Activated CD4-positive, alpha-beta T cell treated with anti-CD3 and anti-CD28 coated beads, Interleukin-2, amount 50 U/mL, for 16 hours (primary cell): ENCODE measurements at places on chromosomes 4 and X.

DNA sequence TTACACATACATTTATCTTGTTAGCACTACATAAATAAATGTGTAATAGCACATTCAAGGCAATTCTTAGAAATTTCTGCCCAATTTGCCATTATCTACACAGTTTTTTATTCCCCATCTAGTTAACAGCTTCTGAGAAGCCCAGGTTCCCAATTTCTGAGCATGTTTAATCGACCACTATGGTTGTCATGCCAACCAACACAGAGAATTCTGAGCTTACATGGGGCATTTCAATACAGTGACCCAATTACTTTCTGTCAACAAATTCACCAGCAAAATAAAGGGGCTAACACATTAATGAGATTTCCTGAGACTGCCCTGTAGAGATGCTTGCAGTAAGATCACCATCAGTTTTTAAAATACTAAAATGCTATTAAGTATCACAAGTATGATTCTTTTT lies 22.0 kb downstream of the GPM6A start:
- no peak for DNase-seq

DNA sequence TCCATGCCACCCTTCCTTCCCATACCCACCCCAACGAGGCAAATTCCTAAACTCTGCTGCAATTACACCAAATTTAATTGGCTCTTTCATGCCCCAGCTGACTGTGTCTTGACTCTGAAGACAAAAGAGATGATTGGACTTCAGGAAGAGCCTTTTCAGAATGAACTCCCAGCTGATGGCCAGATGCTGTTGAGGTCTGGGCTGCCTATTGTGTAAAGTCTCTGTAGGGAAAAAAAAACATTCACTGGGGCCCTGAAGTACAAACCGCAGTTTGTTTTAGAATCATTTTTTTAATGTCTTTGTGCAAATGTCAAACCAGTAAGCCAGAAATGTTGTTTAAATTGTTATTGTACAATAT lies 174.8 kb downstream of the HHIP start:
- DNase-seq, result no peak

GRCh38 chrX:134002921-134003615 lies 17.7 kb upstream of the GPC3 start:
- no peak for DNase-seq

- no peak for DNase-seq
Measured at GRCh38 chr4:45741897-45742296, 382.0 kb downstream of the GABRG1 start.

GRCh38 chr4:148375584-148375983 lies 66.6 kb downstream of the NR3C2 start:
- DNase-seq, result no peak

- no peak for DNase-seq
Measured at GRCh38 chrX:136823175-136823574, 42.4 kb upstream of the ARHGEF6 start.

- no peak for DNase-seq
Measured at GRCh38 chr4:120826449-120826848, 96.1 kb downstream of the PRDM5 start.

GRCh38 chr4:38664706-38665401 lies 855 bp downstream of the KLF3 start:
- no peak for DNase-seq

DNA sequence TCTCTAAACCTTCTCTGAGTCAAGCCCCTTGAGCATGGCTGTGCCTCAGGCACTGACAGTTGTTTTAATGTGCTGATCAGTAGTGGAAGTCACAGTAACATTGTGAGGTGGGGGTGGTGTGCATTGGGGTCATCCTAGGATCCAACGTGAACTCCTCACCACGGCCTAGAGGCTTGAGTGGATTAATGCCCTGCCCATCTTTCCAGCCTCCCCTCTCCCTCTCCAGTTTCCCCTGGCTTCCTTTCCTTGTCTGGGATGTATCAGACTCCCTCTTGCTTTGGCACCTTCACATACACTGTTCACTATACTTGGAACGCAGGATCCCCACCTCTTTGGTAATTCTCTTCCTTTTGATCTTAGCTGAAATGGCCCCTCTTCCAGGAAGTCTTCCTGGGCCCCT lies 13.3 kb upstream of the PJA1 start:
- no peak for DNase-seq

- no peak for DNase-seq
Measured at GRCh38 chrX:2691543-2692220, 587 bp downstream of the CD99 start.

DNA sequence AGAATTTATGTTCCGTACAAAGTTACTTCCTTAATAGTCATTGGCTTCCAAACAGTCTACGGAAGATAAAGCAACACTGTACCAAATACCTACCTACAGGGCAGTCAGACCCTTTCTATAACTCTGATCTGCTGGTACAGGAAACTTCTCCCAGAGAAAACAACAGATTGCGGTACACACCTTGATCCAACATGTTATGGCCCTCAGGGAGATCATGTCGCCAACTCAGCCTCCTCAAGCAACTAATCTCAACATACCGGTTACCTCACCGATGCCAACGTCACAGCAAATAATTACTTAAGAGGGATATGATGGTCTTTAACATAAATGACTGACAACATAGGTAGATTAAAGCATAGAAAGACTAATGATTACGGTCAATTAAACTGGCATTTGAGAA lies 70.4 kb downstream of the RFC1 start:
- DNase-seq, result no peak

DNA sequence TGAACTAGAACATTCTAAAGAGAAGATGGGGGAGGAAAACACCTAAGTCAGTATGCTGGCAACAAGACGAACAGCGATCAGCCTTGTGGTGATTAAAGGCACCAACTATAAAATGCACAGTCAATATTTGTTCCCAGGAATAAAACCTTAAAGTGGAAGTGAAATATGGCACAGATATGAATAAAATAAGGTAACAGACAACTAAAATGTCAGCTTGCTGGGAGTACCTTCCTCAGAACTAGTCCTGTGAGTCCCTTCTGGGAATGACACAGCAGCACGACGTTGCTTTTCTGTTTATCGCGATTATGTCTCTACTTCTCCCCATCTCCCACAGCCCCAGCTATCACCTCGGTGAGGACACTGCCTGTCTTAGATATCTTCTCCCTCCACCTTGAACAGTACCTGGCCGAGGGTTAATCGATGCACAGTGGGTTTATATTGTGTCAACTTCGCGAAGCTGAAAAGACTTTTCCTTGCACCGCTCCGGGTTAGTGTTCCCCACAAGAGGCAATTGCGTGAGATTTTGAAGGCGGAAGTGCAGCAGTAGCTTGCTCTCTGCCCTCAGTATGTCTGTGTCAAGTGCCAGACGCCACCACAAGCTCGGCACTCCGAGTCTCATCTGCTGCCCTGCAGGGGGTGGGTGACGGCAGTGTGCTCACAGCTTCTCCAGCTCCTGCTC lies 17.4 kb downstream of the MTNR1A start:
- DNase-seq, result no peak

DNA sequence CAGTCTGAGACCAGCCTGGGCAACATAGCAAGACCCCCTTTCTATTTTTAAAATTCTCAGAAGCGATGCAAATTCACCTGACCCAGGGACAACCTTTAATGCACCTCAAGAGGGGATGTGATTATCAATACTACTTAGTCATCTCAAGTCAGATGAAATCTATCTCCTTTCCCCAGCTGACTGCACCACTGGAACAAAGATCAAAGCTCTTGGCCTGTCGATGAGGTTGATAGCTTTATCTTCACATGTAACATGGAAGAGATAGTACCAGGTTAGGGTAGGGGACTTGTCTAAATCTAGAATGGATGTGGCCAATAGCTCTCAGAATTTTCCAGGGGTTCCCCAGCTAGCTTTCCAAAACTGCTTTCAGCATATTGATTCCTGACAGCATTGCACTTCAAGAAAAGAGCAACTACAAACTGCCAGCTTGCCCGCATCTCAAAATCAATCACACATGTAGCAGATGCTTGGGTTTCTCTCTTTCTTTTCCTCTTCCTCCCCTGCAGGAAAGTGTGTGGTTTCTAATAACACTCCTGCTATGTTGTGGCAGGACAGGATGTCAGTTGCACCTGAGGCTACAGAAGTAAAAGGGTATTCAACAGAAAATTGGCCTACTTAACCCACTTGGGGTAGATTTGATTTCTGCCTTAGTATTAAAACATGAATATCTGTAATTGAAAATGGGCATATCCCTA lies 12.2 kb upstream of the TMEM164 start:
- peak; percentile 53 for DNase-seq

- no peak for DNase-seq
Measured at GRCh38 chrX:23857363-23857762, 50.4 kb downstream of the APOO start.

DNA sequence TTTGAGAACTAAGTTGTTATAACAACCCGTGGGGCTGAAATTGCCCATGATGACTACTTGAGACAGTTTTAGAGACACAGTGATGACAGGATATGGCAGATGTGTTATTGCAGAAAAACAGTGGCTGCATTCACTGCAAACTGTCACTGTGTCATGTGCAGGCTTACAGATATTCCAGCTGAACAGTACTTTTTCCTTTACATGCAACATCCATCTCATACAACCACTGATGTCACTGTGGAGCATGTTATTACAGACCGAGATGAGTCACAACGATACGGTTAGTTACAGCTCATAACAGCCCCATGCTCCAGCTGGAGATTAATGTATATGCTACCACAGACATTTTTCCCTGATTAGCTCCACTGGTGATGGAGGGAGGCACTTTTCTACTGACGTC lies 207.4 kb downstream of the TMA16 start:
- peak; percentile 2 for DNase-seq

GRCh38 chr4:98406819-98407218 lies 145.6 kb downstream of the RAP1GDS1 start:
- peak; percentile 23 for DNase-seq

DNA sequence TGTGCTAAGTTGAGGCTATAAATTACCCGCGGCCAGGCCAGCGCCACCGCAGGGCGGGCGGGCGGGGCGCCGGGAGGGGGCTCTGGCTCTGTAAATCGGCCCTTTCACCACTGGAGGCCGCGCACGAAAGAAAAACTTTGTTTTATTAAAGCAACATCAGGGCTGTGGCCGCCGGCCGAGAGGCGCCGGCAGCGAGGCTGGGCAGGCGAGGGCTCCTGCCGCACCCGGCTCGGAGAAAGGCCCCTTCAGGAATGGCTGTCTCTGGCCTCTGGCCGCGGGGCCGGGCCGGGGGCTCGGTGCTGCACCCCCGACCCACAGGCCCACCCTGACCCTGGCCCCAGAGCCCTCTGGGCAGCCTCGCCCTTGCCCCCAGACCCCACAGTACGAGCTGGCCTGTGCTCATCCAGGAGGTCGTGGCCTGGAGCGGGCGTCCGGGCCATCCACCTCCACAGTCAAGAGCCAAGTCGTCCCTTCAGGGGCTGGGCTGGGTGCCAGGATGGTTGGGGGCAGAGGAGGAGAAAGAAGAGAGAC lies 29.5 kb upstream of the FGFR3 start:
- no peak for DNase-seq
